ENCODE measurements at places on chromosomes 5 and 9.

DNA sequence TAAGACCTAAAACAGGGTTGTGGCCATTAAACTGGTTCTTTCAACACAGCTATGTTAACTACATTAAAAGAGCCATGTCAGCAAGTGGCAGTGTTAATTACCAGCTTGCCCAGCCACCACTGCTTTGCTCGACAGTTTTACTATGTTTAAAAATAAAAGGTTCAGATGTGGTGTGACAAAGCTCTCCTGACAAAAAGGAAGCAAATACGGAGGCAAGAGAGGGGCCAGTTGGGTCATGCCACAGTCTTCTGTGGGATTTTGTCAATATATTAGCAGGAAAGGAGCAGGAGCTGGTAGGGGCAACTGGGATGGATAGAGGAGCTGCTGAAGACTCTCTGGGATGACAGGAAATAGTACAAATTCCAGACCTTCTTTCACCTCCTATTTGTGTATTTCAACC, 113.5 kb upstream of the PCA3 start:
- no peaks in the 10 kb centered on the region for H3K27me3 ChIP-seq
- H3K4me3 ChIP-seq, result no peak overlapping the region
- no peak overlapping the region for H3K27ac ChIP-seq
- H3K4me1 ChIP-seq, result no peaks in the 10 kb centered on the region
- H3K36me3 ChIP-seq, result no peaks in the 10 kb centered on the region
- DNase-seq, result no peak

GRCh38 chr5:157606046-157606445, 30.5 kb upstream of the ADAM19 start:
- H3K27ac ChIP-seq, result no peak overlapping the region
- H3K4me3 ChIP-seq, result no peak overlapping the region
- DNase-seq, result no peak
- H3K27me3 ChIP-seq, result no peaks in the 10 kb centered on the region
- H3K4me1 ChIP-seq, result no peaks in the 10 kb centered on the region

GRCh38 chr5:87503004-87503403, 90.3 kb upstream of the CCNH start:
- no peak overlapping the region for H3K27ac ChIP-seq
- no peak overlapping the region for H3K4me3 ChIP-seq
- H3K36me3 ChIP-seq, result no peaks in the 10 kb centered on the region

DNA sequence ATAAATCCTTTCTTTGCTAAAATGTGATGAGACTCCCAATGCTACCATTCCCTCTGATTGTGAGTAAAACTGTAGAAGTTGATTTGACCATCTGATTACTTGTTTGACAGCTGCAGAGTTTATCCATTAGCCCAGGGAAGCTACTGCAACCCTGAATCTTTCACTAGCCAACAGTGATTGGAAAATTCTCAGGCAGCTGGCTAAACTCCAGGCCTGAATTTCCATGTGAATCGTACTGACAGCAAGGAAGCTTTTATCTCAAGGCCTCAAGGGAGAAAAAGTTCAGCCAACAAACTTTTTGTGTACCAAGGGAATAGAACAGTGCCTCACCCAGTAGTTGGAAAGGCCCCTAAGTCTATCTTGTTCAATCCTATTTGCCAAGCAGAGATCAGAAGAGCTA, 246.7 kb upstream of the TRPM3 start:
- no peak overlapping the region for H3K4me3 ChIP-seq
- H3K36me3 ChIP-seq, result no peaks in the 10 kb centered on the region
- DNase-seq, result no peak
- H3K27me3 ChIP-seq, result no peaks in the 10 kb centered on the region
- H3K4me1 ChIP-seq, result no peaks in the 10 kb centered on the region

DNA sequence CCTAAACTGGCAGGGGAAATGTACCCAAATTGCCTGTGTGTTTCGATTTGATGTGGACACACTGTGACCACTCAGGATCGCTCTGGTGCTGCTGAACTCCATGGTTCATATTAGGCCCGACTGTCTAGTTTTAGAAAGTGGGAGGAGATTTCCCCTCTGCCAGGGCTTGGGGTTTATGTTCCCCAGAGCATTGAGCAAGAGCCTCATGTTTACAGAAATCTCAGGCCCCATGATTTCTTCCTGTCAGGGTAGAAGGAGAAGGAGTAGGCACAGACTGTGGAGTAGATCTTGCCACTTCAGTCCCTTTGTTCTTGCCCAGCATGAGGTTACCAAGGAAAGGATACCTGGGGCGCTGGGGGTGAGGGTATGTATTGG, 40.8 kb upstream of the GLRX start:
- peak; percentile 56 for DNase-seq
- H3K4me3 ChIP-seq, result no peak overlapping the region
- no peaks in the 10 kb centered on the region for H3K27me3 ChIP-seq
